ENCODE measurements at places on chromosomes 16 and 17.

DNA sequence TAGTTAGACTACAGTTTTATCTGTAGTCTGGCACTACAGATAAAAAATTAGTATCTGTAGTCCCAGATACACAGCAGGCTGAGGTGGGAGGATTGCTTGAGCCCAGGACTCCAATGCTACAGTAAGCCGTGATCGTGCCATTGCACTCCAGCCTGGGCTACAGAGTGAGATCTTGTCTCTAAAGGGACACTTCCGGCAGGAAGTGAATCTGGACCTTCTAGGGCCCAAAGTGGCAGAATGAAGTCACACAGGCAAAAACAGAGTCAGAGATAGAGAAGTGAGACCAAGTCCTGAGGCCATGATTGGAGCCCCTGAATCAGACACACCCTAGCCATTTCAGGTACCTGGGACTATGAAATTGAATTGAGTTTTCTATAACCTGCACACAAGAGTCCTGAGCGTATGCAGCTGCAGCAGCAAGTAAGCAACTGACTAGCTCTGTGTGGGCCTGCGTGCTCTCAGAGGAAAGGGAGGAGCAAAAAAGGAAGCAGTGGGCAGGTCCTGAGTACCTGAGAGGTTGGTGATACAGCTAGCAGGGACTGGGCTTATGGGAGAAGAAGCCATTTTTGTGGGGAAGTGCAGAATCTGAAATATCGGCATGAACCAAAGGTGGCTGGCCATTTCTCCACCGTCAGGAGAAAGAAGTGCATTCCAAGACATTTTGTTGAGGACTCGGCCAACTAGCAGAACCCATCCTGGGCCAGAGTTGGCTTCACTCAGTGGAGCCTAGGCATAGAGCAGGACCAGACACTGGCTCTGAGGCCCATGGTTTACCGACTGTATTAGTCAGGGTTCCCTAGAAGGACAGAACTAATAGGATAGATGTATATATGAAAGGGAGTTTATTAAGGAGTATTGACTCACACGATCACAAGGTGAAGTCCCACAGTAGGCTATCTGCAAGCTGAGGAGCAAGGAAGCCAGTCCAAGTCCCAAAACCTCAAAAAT, 27.2 kb upstream of the BRD7 start:
- no peak overlapping the region for H3K4me3 ChIP-seq
- no peak for DNase-seq
- no peaks in the 10 kb centered on the region for H3K27me3 ChIP-seq
- no peak overlapping the region for H3K27ac ChIP-seq
- H3K36me3 ChIP-seq, result no peaks in the 10 kb centered on the region
- H3K4me1 ChIP-seq, result peaks cover 56% of the 10 kb centered on the region

DNA sequence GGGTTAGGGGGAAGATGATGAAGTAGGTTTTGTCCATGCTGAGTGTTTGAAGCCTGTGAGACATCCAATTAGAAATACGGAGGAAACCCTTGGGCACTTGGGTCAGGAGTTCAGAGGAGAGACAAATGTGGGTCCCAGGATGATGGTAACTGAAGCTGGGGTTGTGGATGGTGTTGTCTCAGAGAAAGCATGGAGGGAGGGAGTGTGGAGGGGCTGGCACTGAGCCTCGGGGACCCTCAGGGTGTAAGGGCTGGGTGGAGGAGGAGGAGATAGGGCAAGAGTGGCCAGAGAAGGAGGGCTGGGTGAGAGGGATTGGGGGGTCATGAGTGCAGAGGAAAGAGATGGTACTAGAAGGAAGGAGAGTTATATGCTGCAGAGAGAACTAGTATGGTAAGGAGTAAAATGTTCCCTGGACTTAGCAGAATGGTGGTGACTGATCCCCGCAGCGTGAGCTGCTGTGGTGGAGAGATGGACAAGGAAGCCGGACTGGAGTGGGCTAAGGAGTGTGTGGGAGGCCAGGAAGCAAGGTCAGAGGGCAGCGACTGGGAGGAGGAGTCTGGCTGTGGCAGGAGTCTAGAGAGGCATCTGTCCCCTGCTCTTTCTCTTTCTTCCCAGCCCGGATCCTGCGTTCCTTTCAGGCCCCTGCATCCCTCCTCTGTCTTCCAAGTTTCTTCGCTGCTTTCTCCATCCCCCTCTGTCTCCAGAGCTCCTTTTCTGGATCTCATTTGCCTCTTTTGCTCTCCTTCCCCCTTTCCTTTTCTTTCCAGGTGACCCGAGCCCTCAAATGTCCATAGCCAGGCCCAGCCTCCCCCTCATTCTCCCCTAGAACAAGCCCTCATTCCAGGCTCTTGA, 3.9 kb upstream of the COL1A1 start:
- H3K27ac ChIP-seq, result peak overlapping the region; percentile 98
- peaks cover 93% of the 10 kb centered on the region for H3K4me1 ChIP-seq
- peaks cover 18% of the 10 kb centered on the region for H3K27me3 ChIP-seq
- H3K4me3 ChIP-seq, result peak overlapping the region; percentile 68
- DNase-seq, result peak; percentile 65

DNA sequence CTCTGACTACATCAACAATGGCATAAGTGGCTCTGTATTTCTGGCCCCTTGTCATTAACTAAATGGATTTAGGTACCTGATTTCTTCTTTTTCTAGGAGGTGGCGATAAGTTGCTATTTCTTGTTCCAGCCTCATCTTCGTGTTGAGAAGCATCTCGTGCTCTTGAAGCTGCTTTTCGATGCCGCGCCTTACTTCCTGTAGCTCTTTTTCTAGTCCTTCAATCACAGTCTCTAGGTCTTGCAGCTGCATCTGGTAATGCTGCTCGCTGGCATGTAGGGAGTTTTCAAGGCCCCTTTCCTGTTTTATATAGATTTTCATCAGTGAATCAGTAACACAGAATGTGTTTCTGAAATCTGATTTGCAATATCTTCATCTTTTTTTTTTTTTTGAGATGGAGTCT, 5.1 kb downstream of the KRT222 start:
- no peak overlapping the region for H3K4me3 ChIP-seq
- H3K4me1 ChIP-seq, result peaks cover 4% of the 10 kb centered on the region
- no peaks in the 10 kb centered on the region for H3K36me3 ChIP-seq
- no peak overlapping the region for H3K27ac ChIP-seq
- H3K27me3 ChIP-seq, result peaks cover 14% of the 10 kb centered on the region

DNA sequence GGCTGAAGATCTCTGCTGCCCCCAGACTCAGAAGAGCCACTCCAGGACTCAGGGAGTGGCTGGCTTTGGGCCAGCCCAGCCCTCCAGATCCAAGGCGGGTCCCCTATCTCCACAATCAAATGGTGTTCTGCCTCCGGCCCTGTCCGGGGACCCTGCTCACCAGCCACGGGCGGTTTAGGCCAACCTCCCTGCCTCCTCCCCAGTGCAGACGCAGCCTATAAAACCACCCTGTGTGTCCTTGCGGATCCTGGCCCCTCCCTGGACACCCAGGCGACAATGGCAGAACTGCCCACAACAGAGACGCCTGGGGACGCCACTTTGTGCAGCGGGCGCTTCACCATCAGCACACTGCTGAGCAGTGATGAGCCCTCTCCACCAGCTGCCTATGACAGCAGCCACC, at the start of gene SLC12A3:
SLC12A3 (plus strand) TSS at position 248 of the 400 bp plus-strand sequence; CDS start at position 277, 29 bp downstream.
- H3K27me3 ChIP-seq, result peaks cover 5% of the 10 kb centered on the region
- DNase-seq, result no peak
- no peaks in the 10 kb centered on the region for H3K36me3 ChIP-seq
- peaks cover 48% of the 10 kb centered on the region for H3K4me1 ChIP-seq

Measured in nephron progenitor cell (in vitro differentiated cells).